IPS DF 19.7 (cell line): ENCODE measurements at places on chromosomes 4 and X.
A peak's percentile ranks its signal among the peaks of the same experiment; 100 is the strongest.

GRCh38 chr4:151485541-151486131 lies 76.7 kb downstream of the FHIP1A start:
- no peak for DNase-seq

DNA sequence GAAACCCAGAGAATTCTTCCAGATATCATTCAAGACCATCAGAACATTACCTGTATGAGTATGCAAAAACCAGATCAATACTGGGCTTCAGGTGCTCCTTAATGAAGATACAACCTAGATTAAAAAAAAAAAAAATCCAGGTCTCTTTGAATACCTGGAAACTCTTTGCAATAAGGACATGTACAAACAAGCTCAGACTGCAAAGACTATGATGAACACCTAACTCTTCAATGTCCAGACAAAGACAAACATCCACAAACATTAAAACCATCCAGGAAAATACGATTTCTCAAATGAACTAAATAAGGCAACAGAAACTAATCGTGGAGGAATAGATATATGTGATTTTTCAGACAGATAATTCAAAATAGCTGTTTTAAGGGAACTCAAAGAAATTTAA lies 38.7 kb downstream of the NLRP2B start:
- DNase-seq = no peak

GRCh38 chr4:127533028-127533700 lies 99.6 kb upstream of the INTU start:
- DNase-seq = no peak

DNA sequence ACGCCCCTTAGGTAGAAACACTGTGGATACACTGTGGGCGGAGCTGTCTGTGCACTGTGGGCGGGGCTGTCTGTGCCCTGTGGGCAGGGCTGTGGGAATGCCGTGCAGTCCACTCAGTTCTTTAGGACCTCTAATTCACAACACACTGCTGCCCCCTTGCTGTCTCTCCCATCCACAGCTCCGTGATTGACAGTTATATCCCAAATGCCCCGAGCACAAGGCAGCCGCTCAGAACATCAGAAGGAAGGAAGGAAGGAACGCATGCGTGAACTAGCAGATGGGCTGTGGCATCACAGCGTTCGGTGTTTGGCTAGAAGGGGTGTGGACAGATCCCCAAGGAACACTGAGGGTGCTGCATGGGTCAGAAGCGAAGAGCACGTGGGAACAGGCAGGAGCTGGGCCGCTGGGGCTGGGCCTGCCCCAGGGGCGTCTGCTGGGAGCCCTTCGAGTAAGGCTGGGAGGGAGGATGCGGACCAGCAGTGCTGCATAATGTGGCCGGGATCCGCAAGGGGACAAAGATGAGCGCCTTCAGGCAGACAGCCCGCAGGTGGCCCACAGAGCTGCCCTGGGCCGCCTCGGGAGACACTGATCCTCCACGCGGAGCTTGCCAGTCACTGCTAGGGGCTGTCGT lies 29.8 kb downstream of the ACOX3 start:
- DNase-seq = peak; percentile 63

- DNase-seq = no peak
Measured at GRCh38 chrX:119685225-119686066, 7.5 kb downstream of the SEPTIN6 start.

GRCh38 chr4:72305080-72305479 lies 263.9 kb downstream of the ADAMTS3 start:
- no peak for DNase-seq

DNA sequence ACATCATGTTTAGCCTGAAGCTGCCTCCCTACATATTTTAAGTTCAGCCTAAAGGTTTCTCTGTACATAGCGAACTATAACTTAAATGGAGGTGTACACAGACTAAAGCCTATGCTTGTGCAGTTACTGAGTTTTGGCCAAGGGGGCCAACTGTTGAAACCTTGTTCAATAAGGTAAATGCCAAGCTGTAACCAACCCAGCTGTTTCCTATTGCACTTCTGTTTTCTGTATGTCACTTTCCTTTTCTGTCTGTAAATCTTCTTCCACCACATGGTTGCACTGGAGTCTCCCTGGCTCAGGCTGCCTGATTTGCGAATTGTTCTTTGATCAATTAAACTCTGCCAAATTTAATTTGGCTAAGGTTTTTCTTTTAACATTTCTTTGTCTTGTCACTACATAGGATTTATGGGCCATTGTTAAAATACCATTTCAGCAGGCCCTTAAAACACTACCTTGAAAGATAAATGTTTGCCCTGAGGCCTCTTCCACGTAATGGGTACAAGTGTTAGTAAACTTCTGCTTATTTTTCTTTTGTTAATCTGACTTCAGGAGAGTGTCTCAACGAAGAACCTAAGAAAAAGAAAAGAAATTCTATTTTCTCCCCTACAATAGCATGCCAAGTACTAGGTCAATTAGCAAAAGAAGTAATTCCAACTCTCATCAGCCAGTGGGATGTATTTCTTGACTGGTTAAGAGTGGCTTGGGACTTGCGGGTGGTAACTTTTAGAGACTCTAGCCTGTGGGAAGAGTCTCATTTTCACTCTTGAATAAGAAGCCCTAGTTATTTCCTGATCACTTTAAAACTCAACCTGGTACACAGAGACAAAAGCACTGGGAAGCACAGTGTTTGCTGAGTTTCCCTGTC lies 45.7 kb upstream of the PRSS12 start:
- no peak for DNase-seq

DNA sequence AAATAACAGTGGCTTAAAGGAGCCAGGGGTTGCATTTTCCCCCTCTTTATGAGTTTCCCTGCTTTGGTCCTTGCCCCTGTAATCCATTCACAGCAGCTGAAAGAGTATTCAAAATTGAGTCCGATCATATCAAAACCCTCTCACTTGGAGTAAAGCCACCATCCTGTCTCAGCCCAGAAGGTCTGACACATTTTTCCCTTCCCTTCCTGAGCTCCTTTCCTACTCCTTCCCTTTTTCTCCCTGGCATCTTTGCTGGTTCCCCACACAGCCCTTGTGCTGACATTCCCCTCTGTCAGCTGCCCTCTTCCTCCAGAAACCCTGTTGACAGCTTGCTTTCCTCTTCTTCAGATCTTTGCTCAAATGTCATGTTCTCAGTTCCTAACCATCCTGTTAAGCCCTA lies 295.6 kb downstream of the EVC2 start:
- no peak for DNase-seq

DNA sequence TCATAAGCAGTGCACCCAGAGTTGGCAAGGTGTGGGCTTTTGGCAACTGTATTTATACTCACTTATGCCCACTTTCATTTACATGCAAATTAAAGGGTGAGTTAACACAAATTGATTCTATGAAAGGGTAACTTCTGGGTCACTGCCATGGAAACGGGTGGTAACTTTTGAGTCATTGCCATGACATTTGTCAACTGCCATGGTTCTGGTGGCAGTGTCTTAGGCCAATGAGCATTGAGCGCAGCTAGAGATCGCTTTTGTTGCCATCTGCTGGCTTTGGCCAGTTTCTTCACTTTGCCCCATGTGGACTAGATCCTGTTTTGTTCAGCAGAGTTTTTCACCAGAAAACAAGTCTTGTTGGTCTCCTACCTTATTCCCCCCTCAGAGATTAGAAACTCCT lies 170.8 kb upstream of the NUDT6 start:
- DNase-seq = no peak

GRCh38 chr4:20319825-20320612 lies 68.3 kb downstream of the SLIT2 start:
- DNase-seq = no peak

- DNase-seq = no peak
Measured at GRCh38 chrX:46770000-46770816, 11.3 kb upstream of the SLC9A7 start.

GRCh38 chrX:17527135-17527701 lies 152.2 kb downstream of the NHS start:
- DNase-seq = no peak

GRCh38 chrX:149979126-149979644 lies 40.9 kb upstream of the EOLA2 start:
- no peak for DNase-seq

DNA sequence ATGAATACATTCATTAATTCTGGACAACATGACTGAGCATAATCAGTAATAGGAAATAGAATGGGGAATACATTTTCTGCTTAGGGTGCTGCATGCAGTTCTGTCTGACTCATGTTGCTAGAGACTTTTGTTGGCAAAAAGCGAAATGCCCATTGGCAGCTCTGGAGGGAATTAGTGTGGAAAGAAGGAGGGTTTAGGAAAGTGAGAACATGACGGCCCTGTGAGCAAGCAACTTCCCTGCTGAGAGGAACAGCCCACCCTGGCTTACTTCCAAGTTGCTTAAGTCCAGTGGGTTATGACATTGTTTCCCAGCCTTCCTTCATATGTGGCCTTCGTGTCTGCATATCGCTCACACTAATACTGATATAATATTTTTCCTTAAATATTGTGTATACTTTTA lies 13.8 kb downstream of the MAD2L1 start:
- no peak for DNase-seq

- DNase-seq = no peak
Measured at GRCh38 chr4:100880011-100880410, 362.2 kb upstream of the EMCN start.

GRCh38 chr4:99720206-99720605 lies 62.6 kb upstream of the C4orf54 start:
- no peak for DNase-seq

DNA sequence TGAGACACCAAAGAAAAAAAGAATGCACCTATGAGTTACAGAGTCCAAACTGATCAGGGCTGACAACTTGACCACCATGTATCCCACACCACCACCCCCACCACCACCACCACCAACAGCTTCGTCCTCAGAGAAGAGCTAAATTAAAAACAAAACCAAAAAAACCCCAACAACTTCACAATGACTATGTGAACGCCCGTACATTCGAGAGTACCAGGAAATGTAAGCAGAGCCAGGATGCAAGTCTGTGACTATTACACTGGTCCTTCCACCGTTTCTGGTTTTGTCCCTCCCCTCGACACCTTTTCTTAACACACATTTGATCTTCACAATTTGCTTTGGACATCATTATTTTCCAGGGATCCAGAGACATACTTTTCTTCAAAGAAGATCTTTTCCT lies 51.0 kb downstream of the WFS1 start:
- DNase-seq = no peak

DNA sequence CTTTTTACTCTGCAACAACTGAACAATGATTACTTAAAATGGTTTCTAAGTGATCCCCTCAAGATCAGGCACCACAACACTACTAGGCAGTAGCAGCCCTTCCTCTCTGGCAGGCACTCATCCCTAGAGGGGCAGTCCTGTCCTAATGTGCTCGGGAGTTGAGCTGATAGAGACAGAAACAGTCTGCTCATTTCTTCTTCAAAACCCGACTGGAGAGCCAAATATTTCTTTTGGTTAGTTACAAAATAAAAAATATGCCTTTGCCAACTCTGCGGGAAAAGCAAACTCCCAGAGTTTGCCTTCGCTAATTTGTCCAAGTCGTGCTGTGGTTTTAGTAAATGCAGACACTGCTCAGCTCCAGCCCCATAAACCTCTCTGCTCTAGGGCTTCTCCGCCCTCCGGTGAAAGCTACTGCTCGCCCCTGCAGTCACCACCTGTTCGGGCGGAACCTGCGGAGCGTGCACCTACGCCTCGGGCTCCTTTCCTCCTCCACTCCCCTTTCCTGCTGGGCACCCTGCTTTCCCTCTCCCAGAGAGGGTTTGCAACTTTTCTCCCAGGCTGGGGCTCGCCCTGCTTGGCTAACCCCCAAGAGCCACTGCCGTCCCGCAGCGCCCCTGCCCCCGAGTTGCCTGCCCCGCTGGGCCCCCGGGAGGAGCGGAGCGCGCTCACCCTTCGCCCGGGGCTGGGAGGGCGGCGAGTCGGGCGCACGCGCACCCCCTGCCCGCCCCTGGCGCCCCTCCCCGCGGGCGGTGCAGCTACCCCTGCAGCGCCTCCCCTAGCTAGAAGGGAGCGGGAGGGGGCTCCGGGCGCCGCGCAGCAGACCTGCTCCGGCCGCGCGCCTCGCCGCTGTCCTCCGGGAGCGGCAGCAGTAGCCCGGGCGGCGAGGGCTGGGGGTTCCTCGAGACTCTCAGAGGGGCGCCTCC lies at the start of gene NPNT:
TSS of gene NPNT (plus strand) at position 812 of the 923 bp plus-strand sequence. CDS start 182 bp downstream, outside the sequence.
- no peak for DNase-seq

- no peak for DNase-seq
Measured at GRCh38 chr4:113512880-113513279, 248.7 kb downstream of the CAMK2D start.

GRCh38 chr4:101200561-101200960 lies 146.8 kb downstream of the PPP3CA start:
- no peak for DNase-seq

DNA sequence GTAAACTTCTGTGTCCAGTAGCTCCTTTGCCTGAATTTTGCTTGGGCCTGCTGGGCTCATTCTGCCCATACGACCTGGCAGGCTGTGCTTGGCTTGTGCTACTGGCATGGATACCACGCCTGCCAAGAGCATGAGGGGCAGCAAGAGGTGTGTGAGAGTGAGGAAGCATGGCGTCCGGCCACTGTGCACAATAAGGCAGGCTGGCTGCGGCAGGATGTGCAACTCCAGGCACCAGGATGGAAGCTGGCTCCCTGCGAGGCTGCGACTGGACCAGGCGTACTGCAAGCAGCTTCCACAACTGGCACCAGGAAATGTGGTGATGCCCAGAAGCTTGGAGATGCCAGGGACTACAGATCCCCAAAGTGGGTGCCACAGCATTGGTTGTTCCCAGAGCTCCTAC lies 709.3 kb downstream of the PCDH18 start:
- DNase-seq = no peak

GRCh38 chr4:84495794-84496261 lies 3.3 kb downstream of the NKX6-1 start:
- no peak for DNase-seq

DNA sequence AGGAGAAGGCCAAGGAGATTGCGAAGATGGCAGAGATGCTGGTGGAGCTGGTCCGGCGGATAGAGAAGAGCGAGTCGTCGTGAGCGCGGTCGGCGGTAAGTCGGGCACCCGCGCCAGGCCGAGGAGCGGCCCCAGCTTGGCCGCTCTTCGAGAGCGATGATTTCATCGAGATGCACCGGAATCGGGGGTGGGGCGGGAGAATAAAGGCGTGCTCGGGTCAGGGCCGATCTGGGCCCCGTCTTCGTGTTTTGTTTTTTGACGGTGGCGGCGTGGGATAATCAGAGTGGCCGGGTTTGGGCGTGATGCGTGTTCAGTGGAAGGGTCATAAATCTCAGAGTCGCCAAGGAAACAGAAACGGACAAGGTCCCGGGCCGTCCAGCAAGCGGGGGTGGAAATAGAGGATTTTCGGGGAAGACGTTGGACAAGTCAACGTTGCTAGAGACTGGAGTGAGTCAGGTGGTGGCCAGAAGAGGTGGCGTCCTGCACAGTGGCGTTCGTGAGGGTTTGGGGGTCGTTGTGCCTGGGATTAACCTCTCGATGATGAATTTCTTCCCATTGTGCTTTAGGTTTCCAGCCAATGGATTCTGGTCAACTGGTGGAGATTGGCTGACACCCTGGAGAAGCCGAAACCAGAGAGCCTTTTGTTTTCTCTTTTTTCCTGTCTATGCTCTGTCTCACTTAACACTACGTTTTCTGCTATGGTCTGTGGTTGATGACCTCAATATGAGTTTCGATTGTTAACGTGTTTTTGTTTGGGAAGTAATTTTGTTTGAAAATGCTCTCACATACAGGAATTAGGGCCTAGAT lies 882 bp downstream of the MRFAP1 start:
- no peak for DNase-seq
